ENCODE measurements at places on chromosomes 4 and X.

DNA sequence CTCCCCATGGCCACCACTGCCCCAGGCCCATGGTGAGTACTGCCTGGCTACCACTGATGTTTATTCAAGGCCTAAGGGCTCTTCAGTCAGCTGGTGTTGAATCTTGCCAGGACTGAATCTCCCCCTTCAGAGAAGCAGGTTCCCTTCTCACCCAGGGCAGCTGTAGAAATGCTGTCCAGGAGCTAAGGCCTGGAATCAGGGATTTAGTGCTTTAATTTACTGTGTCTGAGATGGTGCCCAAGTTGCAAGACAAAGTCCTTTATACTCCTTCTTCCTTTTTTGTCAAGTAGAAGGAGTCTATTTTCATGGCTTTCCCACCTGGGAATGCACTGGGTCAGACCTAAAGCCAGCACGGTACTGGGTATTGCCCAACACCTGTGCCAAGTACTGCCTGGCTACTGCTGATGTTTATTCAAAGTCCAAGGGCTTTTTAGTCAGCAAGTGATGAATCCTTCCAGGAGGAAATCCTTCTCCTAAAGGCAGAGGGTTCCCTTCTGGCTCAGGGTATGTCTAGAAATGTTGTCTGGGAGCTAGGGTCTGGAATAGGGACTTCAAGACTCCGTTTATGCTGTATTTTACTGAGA is 117.6 kb upstream of the ATOH1 start:
- no peak for DNase-seq

DNA sequence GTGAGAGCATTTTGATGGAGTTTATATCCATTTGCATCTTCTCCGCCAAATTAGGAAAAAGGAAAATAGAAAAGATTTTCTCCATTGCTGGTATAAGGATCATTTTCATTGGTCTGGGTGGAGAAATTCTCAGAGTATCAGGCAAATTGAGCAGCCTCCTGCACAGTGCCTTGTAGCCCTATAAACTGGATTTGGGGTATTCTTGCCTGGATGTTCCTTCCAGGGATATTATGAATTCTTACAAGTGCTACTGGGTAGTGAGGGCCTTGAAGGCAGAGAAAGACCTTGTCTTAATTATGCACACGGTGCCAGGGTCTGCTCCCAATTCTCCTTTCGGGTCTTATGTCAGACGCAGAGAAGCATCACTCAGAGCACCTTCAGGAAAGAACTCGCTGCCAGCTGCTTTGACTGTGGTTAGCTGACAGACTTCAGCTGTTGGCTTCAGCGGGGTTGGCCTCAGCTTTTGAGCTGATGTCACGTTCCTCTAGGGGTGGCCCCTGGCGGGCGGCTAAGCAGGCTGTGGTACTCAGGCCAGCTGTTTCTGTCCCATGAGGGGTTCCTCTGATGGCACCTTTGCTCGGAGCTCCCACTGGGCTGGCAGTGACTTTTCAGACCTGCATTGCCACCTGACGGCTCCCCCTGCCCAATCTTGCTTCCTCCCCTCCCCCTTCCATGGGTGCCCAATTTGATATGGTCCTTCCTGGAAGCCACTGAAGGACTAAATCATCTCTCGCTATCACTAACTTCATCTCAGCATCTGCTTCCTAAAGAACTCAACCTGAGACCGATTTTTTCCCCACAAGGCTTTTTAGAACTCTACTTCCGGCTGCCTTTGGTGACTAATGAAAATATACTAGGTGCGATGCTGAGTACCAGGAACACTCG is 519.5 kb downstream of the BCOR start:
- no peak for DNase-seq

- no peak for DNase-seq
These were observed 1000.6 kb downstream of the CCSER1 start for GRCh38 chr4:91127831-91128230.

DNA sequence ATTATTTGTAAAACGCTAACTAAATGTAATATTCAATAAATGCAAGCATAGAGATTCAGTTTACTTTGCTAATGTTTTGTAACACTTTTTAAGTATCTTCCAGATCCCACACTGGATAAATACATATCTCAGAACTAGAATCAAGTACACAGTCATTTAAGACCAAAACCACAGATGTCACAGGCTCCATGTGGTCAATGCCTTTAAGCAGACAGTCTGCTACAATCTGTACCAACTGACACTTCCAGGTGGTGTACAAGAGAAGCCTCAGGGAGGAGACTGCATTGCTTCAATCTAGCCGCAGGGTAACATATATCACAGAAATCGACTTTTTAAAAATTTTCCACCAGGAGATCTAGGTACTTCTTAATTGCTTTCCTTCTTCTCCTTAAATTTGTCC is 229.6 kb upstream of the DIAPH2 start:
- DNase-seq = no peak

GRCh38 chrX:118552121-118552900 is 56.7 kb downstream of the DOCK11 start:
- no peak for DNase-seq

- peak; percentile 34 for DNase-seq
These were observed 51.5 kb downstream of the ALPK1 start for GRCh38 chr4:112348488-112349158.

GRCh38 chrX:5730556-5730955 is 498.1 kb downstream of the NLGN4X start:
- DNase-seq = no peak

GRCh38 chrX:3763111-3763510 is 49.7 kb upstream of the PRKX start:
- no peak for DNase-seq

DNA sequence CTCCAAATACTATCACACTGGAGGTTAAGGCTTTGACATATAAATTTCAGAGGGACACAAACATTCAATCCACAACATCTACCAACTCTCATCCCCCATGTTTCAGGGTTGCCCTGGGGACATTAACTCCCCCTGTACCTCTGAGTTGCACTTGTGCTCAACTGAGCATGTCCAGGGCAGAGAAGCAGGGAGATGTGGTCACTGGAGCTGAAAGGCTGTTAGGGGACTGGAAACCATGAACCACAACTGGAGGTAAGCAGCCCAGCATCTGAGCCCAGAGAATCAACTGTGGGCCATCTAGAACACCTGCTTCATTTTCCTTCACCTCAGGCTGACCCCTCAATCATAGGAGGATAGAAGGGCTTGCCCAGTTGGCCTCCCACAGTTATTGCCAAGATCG is 641.1 kb downstream of the MID1IP1 start:
- DNase-seq = no peak

GRCh38 chr4:29046781-29047180 is 1673.4 kb upstream of the PCDH7 start:
- DNase-seq = no peak

DNA sequence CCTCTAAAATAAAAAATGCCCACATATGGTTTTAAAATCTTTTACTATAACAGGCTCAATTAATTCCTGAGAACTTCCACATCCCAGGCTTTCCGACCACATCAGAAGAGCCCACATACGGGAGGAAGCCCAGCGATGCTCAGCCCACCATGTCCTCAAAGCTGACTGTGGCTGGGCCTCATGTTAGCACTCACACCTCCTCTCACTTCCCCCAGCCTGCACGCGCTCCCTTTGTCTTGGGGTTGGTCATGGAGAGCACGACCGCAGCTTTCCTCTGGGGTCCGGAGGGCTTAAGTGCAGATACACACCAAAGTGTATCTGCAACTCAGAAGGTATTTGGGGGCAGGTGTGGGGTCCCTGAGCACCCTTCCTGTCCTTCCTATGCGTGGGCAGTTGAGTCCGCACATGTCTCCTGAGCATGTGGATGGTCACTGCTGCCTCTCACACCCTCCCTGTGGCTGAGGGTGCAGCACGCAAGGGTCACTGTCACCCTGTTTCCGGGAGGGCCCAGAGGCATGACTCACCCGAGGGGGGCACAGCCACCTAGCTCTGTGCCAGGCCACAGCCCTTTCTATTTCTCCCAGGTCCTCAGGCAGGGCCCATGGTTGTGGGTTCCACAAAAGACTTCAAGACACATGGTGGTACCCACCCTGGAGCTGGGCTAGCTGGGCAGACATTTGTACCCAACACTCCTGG is 21.2 kb downstream of the WDR1 start:
- DNase-seq = no peak

DNA sequence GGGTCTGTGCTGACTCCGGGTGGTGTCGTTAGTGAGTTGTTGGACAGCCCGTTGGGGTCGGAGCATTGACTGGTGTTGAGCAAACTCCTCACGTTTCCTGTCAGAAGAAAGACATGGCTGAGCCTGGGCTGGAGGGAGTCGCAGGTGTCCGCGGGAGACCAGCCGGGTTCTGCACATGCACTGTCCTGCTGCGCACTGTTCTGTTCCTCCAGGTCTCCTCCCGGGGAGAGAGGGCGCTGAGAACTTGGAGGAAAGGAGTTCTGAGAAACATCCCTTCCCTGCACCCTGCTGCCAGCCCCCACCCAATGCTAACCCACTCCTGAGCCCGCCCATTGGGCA is 1.1 kb downstream of the ZNF141 start:
- no peak for DNase-seq

DNA sequence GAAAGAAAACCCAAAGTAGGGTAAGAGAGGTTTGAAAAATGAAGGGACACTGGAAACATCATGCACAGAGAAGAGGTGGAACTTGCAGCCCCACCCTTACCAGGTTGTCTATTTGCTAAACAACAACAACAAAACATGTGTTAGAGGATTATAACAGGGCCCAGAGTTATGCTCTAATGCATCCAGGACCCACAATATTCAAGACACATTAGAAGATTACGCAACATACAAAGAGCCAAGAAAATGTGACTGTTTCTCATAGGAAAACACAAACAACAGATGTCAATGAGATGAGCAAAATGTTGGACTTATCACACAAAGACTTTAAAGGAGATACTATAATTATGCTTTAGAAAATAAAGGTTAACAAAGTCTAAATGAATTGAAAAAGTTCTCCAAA is 128.5 kb downstream of the LRBA start:
- no peak for DNase-seq

- no peak for DNase-seq
These were observed 6.5 kb downstream of the TLR8 start for GRCh38 chrX:12912791-12913482.

- DNase-seq = no peak
These were observed 26.8 kb upstream of the SOD3 start for GRCh38 chr4:24768604-24769003.

DNA sequence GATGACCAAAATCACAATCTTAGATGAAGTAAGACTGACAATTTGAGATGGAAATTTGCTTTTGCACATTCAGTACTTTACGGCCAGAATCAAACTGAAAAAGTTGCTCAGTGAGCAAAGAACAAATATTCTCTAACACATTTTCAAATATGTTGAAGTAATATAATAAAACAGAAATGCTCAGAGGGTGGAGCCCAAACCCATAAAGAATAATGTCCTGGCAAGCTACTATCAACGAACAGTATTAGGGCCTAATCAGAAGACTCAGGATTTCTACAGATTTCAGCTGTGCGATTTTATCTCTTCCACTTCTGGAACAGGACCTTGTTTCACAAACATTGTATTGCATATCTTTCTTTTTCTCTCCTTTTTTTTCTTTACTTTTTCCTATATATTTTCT is 505.0 kb downstream of the TECRL start:
- no peak for DNase-seq

- no peak for DNase-seq
These were observed 815.1 kb downstream of the ADGRL3 start for GRCh38 chr4:62015043-62015739.

GRCh38 chr4:98341309-98341708 is 80.1 kb downstream of the RAP1GDS1 start:
- DNase-seq = no peak
